Dorsolateral prefrontal cortex (tissue), 122 donors: ENCODE measurements at places on chromosomes 16 and 17. TPM values are rescaled to one million over a fixed set of nuclear protein-coding genes. Genes with fewer than 3 reads are reported as not detected.

DNA sequence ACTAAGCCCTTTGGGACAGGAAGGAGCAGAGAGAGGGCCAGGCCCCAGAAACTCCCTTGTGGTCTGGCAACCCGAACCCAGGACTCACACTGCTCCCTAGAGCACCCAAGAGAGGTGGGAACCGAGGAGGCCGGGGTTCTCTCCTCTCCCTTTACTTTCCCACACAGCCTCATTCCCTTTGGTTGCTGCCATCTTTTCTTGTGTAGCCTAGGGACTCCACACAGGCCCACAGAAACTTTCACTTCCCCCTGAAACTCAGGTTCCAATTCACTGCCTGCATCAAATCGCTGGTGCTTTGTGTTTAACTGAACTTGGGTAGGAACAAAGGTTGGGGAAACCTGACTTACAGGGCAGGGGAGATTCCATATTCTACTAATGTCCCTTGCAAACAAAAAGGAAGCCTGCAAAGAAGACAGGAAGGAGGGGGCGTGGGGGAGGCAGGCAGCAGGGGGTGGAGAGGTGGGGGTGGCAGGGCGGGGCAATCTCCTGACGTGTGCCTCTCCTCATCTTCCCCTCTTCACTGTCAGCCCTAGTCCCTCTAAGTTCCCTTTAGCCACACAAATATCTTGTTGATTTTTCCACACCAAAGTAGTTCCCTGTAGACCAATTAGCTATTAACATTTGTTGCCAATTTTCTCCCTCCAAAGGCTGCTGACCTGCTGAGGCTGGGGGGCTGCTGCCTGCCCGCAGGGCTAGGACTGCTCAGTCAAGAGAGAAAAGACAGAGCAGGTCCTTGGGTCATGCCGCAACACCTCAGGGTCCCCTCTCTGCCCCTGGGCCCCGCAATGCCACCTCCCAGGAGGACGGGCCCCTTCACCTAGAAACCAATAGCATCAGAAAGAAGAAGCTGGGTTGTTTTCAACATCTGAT, 8.0 kb downstream of the ST3GAL2 start:
- no peak for DNase-seq

GRCh38 chr16:85457366-85457765, 155.8 kb upstream of the GSE1 start:
- DNase-seq = no peak

DNA sequence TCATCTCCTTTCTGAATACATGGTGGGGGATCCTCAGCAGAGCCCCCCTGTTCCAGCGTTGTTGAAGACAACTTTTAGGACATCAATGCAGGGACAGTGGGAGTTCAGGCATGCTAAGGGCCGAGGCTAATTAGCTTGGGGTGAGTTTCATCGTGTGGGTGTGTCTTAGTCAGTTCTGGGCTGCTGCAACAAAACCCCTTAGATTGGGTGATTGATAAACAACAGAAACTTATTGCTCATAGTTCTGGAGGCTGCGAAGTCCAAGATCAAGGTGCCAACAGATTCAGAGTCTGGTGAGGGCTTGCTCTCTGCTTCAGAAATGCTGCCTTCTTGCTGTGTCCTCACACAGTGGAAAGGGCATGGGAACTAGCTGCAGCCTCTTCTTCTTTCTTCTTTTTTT, 214.0 kb downstream of the NTN1 start:
- DNase-seq = no peak

DNA sequence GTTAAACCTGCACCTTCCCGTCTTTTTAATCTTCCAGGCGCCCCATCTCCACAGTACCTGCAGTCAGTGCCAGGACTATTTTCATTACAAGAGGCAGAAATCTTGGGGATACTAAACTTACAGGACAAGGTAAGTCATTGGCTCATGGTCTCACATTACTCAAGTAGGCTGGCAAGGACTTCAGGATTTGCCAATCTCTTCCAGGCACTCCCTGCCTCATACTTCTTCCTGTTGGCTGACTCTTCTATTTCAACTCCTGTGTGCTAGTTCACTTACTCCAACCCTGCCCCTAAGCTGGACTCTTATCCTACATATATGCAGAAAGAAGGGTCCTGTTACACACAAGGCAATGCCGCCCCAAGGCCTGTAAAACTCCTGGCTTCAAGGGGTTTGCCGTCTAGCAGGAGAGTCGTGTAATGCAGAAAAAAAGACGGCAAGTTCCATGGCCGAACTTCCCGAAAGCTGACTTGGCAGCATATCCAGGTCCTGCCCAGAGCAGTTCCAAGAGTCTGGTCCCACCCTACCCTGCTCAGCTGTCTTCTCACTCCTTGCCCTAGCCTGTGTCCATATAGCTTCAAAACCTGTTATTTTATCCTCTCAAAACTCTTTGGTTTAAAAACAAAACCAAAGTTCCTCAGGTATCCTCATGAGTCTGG, 14.8 kb downstream of the ERN1 start:
- no peak for DNase-seq

DNA sequence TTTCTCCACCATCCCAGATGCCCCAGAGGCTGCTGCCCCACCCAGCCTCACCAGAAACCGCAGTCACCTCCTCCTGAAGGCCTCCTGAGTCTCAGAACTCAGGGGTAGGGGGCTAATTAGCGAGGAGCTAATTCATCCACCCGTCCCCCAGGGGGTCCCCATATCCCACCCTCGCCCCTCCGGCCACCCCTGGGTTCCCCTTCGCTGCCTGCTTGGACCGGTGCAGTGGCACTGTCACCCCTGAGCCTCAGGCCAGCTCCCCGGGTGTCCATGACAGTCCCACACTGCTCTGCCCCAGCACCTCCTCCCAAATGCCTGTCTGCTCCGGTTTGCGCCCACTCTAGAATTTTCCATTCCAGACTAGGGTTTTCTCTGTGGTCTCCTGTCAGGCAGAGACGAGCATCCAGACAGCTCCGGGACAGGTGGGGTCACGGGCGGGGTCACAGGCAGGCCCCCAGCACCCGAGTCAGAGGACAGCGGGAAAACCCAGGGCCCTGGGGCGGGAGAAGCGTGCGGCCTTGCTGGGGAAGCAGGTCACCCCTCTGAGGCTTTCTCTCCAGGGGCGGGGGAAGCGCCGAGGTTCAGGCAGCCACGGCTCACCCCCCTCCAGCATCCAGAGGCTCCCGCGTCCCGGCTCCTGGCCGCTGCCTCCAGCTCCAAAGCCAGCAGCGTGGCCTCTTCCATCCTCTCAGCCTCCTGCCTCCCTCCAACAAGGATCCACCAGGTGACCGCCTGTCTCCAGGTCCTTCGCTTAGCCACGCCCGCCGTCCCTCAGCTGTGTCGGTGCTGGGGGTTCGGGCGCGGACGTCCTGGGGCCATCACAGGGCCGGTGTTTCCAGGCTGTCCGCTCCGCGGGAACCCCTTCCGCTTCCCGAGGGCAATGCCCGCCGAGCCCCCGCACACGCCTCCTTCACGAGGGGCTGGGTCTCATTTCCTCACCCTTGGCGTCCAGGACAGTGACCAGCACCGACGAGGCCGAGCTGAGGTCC, 3.1 kb upstream of the PERCC1 start:
- no peak for DNase-seq

GRCh38 chr16:74841469-74841868, 66.8 kb upstream of the FA2H start:
- DNase-seq = no peak

DNA sequence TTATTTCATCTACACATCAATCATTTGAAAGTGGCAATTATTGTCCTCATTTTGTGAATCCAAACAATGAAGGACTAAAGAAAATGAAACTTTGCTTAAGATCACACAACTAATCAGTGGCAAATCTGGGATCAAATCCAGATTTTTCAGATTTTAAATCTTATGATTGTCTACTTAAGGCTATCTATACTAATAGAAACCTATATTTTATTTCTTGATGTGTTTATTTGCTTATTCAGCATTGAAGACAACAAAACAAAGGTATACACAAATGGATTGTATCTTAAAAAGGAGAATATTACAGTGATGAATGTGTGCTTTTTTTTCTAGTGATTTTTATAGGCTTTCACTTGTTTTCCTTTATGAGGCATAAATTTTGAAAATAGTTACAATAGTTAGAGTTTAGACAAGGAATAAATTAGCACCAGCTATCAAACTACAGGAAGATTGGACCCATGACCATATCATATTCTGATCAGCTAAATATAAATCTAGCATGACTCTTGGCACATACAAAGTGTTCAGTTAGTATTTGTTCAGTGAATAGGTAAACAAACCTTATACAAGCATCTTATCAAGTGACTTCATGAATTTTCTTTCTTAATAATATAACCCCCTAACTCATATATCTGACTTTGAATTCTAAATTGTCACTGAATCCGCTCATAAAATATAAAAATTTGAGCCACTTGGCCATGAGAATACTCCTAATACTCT, 20.5 kb downstream of the VMP1 start:
- no peak for DNase-seq

DNA sequence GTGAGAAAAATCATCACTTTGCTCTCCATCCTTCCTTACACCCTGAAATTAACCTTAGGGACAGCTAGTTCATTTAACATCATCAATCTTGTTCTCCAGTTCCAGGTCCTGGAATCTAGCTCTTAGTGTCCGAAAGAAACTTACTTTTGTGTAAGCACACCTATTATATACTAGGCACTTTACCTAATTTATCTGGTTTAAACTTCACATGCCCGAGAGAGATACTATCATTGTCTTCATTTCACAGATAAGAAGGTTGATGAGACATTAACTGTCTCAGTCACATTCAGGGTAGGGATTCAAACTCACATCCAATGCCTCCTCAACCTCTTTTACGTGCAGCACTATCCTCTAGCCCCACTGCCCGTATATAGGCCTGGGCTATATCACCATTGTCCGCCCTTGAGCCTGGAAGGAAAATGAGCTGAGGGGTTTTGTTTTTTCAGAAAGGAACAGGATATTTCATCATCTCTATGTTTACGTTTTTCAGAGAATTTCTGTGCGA, 501 bp upstream of the AP2B1 start:
- no peak for DNase-seq

DNA sequence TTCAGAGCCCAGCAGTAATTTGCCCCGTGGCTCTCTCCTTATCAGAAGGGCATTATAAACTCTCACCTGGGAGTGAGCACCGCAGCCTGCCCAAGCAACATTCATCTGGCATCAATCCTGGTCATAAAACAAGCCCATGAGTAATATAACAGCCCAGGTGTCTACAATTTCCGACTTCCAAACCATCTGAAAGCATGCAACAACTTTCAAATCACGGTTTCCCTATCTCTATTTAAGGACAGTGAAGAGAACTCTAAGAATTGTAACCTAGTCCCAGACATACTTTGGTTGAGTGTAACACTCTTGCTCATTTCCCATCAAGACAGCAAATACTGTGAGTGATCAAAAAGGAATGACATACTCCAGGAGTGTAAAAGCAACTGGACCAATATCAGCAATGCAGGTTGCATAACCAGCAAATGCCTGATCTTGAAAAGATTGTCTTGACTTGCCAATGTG, 487.4 kb upstream of the SOX9 start:
- DNase-seq = no peak

DNA sequence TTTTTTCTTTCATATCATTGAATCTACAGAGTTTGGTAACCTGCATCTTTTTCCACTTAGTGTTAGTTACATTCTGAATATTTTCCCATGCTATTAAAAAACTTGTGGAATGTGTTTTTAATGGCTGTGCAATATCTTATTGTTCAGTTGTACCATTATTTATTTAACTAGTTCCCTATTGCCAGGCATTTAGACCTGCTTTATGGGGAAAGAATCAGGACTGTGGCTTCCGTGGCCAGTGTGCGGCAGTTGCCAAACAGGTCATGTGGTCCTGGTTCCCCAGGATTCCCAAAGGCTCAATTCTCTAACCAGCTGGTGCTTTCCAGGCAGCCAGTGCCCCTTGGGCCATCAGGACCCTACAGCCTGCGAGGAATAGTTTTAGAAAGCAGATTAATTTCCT, 30.8 kb downstream of the NDEL1 start:
- no peak for DNase-seq

DNA sequence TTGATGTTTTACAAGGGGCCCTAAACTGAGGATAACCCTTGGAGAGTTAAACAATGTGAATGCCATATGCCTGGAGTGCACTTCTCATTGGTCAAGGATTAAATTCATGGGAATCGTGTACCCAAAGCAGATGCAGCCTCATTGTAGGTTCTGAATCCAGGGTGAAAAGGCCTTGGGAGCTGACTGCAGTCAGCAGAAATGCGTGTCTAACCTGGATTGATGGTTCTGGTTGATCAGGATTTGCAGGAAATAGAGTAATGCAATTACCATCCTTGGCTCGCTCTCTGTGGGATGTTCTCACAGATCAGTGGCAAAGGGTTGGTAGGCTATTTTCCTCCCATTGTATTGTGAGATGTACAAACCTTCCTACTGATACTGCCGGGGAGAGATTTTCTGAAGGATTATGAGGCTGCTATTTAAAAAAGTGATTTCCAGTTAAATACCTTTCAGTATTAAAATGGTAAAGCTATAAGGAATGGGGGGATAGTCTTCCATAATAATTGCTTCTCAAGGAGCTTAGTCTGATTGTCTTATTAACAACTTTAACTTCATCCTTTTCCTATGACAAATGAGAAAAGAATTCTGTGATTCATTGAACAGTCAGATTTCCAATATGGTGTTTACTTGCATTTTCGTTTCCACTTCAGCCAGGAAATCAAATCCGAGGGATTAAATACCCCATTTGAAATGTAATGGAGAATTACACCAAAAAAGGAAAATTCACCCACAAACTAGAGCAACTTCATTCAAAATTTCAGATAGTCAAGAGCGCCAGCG, 1028.1 kb upstream of the EEF2KMT start:
- no peak for DNase-seq

DNA sequence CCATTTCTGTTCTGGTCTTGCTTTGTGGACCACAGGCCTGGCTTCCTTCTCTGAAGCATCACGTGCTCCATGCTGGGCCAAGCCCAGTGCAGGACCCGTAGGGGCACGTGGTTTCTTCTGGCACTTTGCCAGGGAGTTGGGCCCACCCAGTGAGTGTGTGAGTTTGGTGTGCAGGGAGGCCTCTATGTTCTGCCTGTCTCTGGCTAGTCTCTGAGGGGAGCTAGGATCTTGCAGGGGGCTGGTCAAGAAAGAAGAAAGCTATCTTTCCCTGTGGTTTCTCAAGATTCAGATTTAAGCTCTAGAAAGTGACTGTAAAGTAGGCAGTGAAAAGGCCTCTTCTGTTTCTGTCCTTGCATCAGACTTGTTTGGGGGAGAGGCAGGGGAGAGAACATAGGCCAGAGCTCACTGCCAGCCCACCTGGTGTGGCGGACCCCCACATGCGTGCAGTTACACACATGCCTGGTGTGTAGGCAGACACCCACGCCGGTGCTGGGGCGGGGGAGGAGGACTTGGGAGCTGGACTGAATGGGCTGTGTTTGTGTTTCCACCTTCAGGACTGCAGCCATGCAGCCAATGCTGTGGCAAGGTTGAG, 11.8 kb downstream of the LASP1 start:
- DNase-seq = no peak

AURKB gene
- total RNA-seq = not detected

PLXDC1 gene
- 24.8 TPM for total RNA-seq

HAPSTR1 gene
- total RNA-seq = 112 TPM

SLC52A1 gene
- not detected for total RNA-seq

CBX8 gene
- 1.5 TPM for total RNA-seq
